Bronchial smooth muscle cell (primary cell): ENCODE measurements at places on chromosomes 1 and 21. TPM values are rescaled to one million over a fixed set of nuclear protein-coding genes. Genes with fewer than 3 reads are reported as not detected.

Gene OR10Z1
- not detected in 2 replicates for total RNA-seq

Gene MR1
- 21.4 and 23.2 TPM in 2 replicates for total RNA-seq

Gene TP73
- not detected in 2 replicates for total RNA-seq

Gene IL12RB2
- total RNA-seq, result not detected in 2 replicates

Gene HTR6
- total RNA-seq, result under 0.01 TPM in 1 of 2 replicates, not detected in the other

Gene CBS
- total RNA-seq, result 33.1 and 57.7 TPM in 2 replicates

Gene KHDRBS1
- 36.9 and 50.1 TPM in 2 replicates for total RNA-seq

Gene IPO13
- total RNA-seq, result 10.2 and 13.7 TPM in 2 replicates

Gene BPNT1
- 18.0 and 19.3 TPM in 2 replicates for total RNA-seq

Gene ARMH1
- total RNA-seq, result 2.6 and 3.5 TPM in 2 replicates

Gene EXO1
- total RNA-seq, result 1.0 and 1.9 TPM in 2 replicates

Gene FBLIM1
- total RNA-seq, result 10.7 and 11.8 TPM in 2 replicates

Gene TRIM67
- not detected in 2 replicates for total RNA-seq

Gene RGS7
- under 0.01 and 0.17 TPM in 2 replicates for total RNA-seq

Gene KRTAP19-3
- not detected in 2 replicates for total RNA-seq
